ENCODE measurements at places on chromosomes 2 and 18.
A peak's percentile ranks its signal among the peaks of the same experiment; 100 is the strongest.

GRCh38 chr2:205998583-205998982 lies 87.4 kb downstream of the INO80D start:
- DNase-seq, result no peak

- DNase-seq, result no peak
Observed at GRCh38 chr18:58534535-58535301, 94.2 kb downstream of the ALPK2 start.

GRCh38 chr2:47935071-47935470 lies 28.8 kb upstream of the FBXO11 start:
- no peak for DNase-seq

DNA sequence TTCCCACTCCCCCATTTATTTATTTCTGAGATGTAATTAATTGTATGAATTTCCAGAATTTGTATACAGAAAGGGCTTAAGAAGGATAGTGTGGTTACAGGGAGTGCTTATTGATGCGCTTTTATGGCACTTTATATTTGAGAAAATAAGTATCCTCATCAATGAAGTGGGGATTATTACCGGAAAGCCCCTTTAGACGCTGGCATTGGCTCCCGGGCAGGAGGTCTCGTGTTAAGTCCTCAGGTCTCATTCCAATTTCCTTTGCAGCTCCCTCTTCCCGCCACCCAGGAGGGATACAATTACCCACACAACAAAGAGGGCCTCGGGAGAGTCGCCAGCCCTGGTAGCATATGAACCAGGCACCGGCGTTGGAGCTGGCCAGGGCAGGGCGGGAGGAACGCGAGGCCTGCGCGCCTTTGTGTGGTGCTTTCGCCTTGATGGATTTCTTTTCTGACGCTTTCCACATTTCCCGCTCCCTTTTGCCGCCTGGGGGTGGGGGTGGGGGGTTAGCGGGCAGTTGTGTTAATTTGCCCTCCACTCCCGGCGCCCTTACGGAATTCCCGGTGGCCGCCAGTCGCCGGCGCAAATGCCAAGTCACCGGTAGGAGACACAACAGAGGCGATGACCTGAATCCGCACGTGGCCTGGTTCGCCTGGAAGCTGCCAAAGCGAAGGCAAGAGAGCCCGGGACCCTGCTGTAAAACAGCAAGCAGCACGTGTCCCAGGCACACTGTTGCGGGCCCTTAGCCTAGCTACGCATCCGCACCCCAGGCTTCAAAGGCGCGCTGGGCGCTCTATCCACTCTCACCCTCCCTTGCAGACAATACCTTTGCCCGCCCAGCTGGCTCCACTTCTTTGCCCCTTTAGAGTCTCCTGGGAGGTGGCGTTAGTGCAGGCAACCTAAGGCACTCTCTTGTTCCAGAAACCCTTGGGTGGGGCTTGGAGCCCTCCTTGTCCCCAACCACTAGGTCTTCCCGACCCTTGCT lies 3.3 kb downstream of the GAD1 start:
- no peak for DNase-seq

DNA sequence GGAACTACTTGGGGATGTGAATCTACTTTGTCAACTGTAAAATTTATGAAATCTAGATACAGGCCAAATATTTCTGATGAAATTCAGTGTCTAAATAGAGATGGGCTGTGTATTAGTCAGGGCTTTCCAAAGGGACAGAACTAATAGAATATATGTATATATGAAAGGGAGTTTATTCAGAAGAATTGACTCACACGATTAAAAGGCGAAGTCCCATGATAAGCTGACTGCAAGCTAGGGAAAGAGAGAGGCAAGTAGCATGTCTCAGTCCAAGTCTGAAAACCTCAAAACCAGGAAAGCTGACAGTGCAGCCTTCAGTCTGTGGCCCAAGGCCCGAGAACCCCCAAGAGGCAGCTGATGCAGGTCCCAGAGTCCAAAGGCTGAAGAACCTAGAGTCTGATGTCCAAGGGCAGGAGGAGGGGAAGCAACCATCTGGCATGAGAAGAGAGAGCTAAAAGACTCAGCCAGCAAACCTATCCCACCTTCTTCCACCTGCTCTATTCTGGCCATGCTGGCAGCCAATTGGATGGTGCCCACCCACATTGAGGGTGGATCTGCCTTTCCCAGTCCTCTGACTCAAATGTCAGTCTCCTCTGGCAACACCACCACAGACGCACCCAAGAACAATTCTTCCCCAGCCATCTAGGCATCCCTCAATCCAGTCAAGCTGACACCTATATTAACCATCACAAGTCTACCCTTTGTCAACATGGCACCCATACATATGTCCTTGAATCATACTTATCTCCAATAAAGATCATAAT lies 29.3 kb upstream of the MEX3C start:
- no peak for DNase-seq

DNA sequence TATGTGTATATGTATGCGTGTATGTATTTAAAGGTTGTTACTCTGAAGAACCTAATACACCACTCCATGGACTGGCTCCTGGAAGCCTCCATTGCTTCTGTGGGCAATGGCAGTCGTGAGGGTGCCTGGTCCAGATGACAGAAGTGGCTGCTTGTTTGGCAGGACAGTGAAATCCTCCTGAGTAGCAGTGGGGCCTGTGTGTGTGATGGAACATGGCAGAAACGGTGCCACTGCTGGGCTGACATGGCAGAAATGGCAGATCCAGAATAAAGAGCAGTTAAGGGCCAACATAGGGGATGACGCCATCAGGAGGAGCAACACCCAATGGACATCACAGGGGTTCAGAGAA lies 6.1 kb upstream of the CPLX4 start:
- no peak for DNase-seq

DNA sequence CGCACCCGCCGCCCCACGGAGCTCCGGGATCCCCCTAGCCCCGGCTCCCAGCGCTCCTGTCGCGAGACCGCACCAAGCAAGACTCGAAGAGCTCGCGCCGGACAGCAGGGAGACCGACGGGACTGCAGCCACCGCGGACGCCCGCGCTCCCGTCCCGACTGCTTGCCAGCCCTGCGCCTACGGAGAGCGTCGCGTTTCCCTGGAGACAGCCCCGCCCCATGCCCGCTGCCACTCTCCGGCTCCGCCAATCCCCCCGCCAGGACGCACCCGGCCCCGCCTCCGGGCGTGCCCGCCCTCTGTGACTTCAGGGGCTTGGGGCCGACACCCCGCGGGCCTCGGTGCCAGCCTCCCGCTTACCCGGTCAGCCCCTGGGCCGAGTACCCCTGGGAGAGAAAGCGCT lies at the start of gene ANKMY1:
TSS of gene ANKMY1 (minus strand) at position 181 of the 400 bp plus-strand sequence. CDS start 653 bp downstream, outside the sequence.
- DNase-seq, result peak; percentile 31

DNA sequence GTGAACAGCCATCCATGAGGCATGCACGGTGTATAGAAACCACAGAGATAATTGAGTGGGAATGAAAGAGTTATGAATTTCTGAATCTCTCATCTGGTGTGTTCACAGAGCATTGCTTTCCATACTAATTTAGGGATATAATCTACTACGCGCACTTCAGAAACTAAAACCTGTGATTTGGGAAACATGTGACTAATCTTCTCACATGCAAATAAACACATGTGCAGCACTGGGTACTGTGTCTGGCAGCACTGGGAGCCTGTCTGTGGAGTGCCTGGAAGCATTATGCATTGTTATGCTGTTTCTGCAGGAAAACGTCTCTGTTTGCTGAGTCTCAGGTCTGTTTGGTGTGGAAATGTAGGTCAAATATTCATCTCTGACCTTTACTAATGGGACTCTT lies 287.3 kb downstream of the CMPK2 start:
- no peak for DNase-seq

DNA sequence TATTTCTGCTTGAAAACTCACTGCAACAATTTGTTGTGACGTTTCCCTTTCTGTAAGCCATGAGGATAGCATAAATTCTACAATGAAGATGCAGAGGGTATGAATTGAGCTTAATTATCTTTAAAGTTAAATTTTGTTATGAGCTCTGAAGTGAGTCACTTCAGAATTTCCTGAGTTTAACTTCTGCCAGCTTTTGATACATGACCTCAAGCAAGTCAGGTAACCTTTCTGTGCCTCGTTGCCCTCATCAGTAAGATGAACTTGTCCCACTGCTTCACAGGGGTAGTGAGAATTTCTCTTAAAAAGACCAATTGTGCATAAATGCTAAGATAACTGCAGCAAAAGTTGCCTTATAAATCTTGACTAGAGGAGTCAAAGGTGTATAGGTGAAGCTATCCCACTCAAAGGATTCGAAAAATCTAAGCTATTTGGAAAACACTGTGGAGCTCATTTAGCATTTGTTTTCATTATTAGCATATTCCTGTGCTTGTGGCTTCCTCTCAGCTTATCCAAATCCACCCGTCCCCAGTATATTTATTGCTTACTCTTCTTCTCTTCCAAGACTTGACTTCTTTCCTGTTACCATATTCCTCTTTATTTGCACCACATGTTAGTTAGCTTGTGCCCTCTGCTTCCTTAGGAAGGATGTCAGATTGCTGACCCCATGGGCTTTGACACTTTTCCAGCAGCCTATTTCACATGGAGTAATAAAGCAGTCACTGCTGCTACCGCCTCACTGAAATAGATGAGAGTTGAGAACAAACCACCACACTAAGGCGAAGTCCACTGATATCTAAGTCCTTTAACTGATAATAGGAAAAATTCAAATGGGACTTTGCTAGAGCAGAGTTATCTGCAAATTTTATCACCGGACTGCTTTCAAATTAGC lies 428.6 kb downstream of the ERBB4 start:
- DNase-seq, result no peak

DNA sequence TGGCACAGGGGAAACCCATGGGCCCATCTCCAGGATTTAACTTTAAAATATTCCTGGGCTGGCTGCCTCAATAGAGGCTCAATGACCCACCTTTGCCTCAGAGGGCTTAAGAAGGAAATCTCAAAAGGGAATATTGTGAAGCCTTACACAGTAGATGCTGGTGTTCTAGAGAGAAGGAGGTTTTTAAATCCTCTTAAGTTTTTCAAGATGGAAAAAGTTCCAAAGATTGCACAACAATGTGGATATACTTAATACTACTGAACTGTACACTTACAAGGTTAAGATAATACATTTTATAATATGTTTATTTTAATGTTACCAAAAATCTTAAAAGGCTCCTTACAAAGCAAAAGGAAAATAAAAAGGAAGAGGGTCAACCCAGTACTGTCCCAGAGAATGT lies 54.9 kb upstream of the LCLAT1 start:
- DNase-seq, result no peak

GRCh38 chr2:48991415-48992131 lies 162.7 kb downstream of the FSHR start:
- DNase-seq, result no peak

GRCh38 chr2:104563398-104563996 lies 290.4 kb upstream of the POU3F3 start:
- DNase-seq, result no peak

GRCh38 chr2:11562011-11562410 lies 28.2 kb downstream of the GREB1 start:
- DNase-seq, result no peak

- DNase-seq, result no peak
Observed at GRCh38 chr2:97718942-97719341, 5.6 kb downstream of the ZAP70 start.

DNA sequence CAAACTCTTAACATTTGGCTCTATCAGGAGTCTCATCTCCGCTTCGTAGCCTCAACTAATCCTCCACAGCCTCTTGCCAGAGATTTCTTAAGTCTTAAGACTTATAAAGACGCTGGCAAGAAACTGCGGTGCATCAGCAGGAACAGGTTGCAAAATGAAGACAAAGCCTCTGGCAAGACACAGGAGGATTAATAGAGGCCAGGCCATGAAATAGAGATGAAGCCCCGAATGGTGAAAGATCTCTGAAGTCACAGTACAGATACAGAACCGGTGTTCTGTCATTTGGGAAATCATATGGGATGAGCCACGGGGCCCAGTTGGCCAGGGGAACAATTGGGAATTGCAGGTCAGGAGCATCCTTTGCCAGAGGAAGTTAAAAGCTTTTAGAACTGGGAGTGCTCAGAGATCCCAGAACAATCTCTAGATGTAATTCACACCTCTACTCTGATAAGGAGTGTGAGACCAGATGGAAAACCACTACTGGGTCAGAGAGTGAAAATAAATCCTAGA lies 190.9 kb upstream of the FOSL2 start:
- DNase-seq, result no peak

- peak; percentile 80 for DNase-seq
Observed at GRCh38 chr2:223586261-223586660, 15.9 kb downstream of the SCG2 start.

DNA sequence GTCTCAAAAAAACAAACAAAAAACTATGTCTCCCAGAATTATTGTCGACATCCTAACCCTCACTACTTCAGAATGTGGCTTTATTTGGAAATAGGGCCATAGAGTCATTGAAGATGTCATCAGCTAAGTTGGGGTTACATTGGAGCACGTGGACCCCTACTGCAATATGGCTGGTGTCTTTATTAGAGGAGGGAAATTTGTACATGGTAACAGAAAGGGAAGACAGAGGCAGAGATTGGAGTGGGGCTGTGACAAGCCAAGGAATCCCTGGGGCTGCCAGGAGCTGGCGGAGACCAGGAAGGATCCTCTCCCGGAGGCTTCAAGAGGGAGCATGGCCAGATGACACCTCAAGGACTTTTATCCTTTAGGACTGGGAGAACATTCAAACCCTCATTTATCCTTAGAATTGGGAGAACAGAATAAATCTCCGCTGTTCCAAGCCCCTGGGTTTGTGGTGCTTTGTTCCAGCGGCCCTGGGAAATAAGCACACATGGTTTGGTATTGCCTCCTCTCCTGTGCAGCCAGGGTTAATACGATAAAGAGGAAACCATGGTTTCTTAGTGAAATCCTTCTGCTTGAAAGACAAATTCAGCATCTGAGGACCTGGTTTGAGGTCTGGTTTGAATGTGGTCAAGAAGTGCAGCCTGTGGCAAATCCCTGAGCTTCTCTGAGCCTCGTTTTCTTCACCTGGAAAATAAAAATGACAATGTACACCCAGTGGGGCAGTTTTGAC lies 184.7 kb downstream of the MYCN start:
- no peak for DNase-seq

DNA sequence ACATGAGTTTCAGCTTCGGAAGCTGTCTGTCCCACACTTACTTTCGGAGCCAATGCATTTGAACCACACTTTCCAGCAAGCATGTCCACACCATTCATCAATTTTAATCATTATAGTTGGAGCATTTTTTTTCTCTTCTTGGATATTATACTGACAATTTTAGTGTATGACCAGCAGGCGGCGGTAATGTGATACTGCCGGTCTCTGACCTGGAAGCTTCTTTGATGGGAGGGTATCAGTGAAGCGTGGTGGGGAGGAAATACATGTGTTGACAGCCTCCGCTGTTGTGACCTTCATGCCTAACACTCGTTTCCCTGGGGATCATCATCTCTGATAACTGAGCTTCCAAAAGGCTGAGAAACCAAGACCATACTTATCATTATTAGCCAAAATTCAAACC lies 231.7 kb downstream of the GBX2 start:
- DNase-seq, result no peak

- DNase-seq, result no peak
Observed at GRCh38 chr2:190512539-190513095, 21.9 kb downstream of the NEMP2 start.

All from skeletal muscle cell (primary cell).